Stimulated activated CD8-positive, alpha-beta memory T cell treated with anti-CD3 and anti-CD28 coated beads, Interleukin-2, amount 100 ng/mL, for 1 hour (primary cell): ENCODE measurements at places on chromosomes 3 and 15.

GRCh38 chr3:64251019-64251418 lies 25.8 kb upstream of the PRICKLE2 start:
- DNase-seq: no peak

- DNase-seq: no peak
Measured at GRCh38 chr15:65773386-65774111, 18.5 kb downstream of the DENND4A start.

DNA sequence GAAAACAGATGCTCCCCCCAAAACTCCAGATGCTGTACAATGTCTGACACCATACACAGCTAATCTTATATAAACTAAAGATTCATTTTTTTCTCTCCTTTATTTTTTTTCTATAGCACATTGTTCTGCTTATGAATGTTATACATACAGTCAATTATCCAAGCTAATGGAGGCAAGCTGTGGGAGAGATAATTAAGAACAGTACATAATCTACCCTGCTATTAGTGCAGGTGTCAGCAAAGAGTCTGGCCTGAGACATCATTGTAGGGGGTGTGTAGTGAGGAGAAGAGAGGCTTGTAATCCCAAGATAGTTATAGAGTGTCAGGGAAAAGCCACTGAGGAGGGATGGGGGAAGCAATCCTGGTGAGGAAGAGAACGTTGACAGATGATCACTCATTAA lies 25.4 kb upstream of the CHMP2B start:
- DNase-seq: no peak

GRCh38 chr15:47934342-47934741 lies 186.4 kb upstream of the SLC24A5 start:
- DNase-seq: no peak

- DNase-seq: no peak
Measured at GRCh38 chr3:73633916-73634344, 9.2 kb upstream of the PDZRN3 start.

DNA sequence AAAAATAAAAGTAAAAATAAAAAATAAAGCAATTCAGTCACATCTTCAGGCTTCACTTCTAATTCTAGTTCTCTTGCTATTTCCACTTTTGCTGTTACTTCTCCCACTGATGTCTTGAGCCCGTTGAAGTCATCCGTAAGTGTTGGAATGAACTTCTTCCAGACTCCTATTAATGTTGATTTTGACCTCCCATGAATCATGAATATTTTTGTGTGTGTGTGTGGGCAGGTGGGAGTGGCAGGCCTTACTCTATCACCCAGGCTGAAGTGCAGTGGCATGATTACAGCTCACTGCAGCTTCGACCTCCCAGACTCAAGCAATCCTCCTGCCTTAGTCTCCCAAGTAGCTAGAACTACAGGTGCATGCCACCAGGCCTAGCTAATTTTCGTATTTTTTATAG lies 10.7 kb downstream of the USP4 start:
- no peak for DNase-seq
